NCI-H1436 treated with DMSO at 0.1 percent for 48 hours (cell line): ENCODE measurements at places on chromosomes 12 and 14.

GRCh38 chr14:72906316-72906715 lies 12.4 kb upstream of the DPF3 start:
- no peak for DNase-seq

DNA sequence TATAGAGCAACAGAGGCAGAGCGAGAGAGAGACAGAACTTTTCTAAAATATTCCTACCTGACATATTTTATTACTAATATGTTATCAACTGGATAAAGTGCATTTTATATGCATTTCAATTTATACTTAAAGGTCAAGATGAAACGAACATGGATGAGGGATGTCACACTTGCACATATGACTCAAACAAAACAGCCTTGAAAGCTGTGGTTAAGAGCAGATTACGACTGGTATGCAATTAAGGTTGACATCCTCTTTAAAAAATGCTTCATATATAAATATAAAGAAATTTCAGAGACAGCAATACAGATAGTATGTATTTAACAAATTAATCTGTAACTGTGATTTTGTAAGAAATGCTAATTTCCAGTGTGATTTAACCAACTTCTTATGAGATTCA lies 52.5 kb downstream of the LMO3 start:
- no peak for DNase-seq

GRCh38 chr14:66398437-66398836 lies 87.7 kb upstream of the CCDC196 start:
- no peak for DNase-seq

- no peak for DNase-seq
These were observed 111.6 kb downstream of the PRICKLE1 start for GRCh38 chr12:42477941-42478340.

DNA sequence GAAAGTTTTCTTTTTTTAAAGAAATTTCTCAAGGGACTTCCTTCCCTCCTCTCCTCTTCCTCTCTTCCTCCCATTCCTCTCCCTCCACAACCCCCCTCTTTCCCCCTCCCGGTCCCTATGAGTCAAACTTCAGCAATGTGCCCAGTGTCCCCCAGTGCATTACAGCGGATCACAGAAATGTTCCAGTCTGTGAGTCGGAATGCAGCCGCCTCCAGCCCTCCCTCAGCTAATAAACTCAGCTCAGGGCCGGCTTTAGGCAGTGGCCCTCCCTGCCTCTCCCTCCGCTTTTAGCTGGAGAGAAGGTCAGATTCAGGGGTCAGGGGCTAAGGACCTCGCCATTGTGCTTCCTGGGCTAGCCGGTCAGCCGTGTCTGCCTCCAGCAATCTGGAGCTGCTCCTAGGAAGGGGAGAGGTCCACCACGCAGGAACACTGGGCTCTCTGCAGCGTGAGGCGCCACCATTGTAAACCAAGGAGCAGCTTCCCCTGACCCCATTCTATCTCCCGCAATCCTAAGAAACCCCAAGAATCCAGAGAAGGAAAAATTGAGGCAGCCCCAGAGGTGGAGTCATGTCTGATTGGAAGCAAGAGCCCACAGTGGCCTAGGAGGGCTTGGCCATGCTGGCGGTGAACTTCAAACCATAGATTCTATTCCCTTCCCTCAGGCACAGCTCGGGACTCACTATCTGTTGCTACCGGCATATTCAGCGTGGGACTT lies 1.1 kb upstream of the HDAC7 start:
- no peak for DNase-seq
